ENCODE measurements at places on chromosomes 4 and X.
A peak's percentile ranks its signal among the peaks of the same experiment; 100 is the strongest.

DNA sequence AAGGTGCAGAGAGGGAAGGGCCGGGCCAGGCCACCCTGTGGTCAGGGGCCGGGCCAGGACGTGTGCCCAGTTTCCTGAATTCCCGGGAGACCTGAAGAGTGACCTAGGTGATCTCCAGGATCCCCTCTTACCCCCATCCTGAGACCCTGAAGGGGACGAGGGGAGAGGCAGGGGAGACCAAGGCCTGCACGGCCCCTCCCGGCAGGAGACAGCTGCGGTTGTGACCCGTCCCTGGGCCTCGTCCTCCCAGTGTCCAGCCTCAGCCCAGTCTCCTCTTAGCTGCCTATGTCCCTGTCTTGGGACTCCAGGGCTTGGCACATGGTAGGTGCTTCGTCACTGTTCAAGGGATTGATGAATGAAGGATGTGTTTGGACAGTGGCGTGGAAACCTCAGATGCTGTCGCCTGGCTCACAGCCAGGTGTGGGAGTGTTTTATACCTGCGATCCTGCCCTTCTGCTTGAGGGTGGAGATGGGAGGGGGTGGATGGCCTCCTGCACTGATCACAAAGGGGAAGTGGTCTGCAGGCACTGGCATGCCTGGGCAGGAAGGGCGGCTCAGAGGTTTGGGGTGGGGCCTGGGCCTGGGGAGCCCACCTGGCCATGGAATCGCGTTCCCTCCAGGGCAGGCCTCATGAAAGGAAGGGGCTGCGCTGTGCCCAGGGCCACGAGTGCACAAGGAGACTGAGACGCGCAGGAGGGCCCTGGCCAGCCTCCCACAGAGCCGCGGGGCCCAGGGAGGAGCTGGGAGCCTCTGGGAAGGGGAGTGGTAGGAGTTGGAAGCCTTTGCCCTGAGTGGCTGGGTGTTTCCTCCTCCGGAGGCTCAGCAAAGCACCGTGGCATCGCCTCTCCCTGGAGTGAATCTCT is 6.9 kb downstream of the SH3TC1 start:
- no peak for DNase-seq

DNA sequence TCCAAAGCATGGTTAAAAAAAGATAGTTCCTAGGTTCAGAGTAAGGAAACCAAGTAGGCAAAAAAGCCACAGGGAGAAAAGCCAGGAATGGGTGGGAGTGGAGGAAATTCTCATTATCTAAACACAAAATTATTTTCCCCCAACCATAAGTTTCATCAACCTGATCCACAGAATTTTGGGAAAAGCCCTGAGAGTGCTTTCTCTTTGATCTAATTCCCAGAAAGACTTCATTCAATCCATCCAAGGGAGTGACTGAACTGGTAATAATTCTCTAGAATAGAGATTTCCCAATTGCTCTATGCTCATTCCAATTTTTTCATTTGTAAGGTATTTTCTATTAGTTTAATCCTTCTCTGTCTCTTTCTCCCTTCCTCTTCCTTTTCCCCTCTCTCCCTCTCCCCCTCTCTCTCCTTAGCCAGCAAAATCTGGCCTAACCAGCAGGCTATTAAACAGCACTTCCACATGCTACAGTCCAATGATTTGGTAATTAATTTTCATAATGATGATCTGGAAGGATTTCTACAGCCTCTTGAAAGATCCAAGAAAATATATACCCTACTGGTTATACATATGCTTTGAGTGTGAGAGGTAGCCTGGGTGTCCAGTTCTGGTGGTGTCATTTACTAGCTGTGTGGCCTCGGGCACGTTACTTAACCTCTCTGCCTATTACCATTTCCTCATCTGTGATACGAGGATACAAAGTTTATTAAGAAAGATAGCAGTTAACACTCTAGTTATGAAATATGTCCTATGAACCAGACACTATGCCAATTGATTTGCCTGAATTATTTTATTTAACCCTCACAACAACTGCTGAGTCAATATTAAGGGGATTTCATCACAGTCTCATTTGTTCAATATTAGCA is 251.5 kb upstream of the RASGEF1B start:
- DNase-seq, result no peak

DNA sequence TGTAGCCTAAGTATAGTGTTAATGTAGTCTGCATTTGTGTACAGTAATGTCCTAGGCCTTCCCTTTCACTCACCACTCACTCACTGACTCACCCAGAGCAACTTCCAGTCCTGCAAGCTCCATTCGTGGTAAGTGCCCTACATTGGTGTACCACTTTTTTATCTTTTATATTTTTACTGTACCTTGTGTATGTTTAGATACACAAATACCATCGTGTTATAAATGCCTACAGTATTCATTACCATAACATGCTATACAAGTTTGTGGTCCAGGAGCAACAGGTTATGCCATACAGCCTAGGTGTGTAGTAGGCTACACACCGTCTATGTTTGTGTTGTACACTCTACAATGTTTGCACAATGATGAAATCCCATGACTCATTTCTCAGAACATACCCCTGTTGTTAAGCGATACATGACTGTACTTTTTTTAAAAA is 15.4 kb downstream of the TSPAN5 start:
- no peak for DNase-seq

DNA sequence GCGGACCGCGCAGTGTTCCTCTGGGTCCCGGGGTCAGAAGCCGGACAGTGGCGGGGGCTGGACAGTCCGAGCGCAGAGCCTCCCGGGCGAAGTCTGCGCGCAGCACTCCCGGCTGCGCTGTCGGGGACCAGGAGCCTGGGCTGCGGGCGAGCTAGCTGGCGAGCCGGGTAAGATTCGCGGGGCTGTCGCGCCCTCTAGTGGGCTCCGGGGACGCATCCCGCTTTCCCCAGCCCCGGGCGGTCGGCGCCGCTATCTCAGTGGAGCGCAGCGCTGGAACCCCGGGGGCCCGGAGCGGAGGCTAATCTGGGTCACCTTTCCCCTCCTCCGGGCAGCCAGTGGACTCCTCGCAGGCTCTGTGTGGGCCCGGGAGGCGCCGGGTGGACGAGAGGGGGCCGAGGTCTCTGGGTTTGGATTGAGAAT is 4.2 kb downstream of the PDGFRA start:
- peak; percentile 47 for DNase-seq

DNA sequence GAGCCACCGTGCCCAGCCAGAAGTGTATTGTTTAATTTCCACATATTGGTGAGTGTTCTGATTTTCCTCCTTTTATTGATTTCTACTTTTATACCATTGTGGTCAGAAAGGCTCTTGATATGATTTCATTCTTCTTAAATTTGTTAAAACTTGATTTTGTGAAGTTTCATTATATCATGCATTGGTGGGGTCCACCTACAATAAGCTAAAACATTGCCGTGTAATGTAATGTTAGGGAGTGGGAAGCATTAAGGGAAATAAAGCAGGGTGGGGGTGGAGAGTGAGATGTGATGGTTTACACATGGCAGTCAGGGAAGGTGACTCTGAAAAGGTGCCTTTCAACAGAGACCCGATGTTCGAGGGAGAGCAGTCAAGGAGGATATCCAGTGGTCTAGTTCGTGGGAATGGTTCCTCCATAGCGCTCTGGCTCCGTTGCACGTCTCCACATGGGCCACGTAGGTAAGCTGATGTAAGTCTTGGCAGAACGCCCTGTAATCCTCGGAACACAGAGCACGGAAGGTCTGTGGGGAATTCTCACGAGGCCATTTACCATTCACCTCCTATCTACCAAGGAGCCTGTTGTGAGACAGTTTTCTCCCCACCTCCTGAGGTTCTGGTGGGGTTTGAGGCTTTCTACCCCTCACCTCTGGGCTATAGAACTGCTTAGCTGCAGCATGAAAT is 7.7 kb upstream of the WDR13 start:
- DNase-seq, result no peak

DNA sequence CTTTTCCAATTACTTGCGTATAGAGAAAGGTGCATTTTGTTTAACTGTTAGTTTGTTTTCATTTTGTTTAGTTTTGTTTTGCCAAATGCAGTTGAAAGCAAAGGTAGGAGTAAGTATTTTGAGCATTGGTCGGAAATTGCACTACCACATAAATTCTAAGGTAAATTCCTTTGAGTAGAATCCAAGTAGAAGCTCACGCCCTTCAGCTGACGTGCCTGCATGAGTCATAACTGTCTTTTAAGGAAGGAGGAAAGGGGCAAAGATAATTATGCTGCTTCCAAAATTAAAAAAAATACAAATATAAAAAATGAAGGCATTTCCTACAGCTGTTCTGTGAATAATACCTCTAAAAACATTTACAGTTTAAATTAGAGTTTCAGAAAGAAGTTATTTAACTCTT is 110.2 kb upstream of the MYOZ2 start:
- DNase-seq, result no peak

- no peak for DNase-seq
These were observed 44.6 kb downstream of the CXorf58 start for GRCh38 chrX:23952391-23952790.
